Occipital lobe (tissue), 3 donors: ENCODE measurements at places on chromosomes 6 and 20. TPM values are rescaled to one million over a fixed set of nuclear protein-coding genes. Genes with fewer than 3 reads are reported as not detected.
A peak's percentile ranks its signal among the peaks of the same experiment; 100 is the strongest.

DNA sequence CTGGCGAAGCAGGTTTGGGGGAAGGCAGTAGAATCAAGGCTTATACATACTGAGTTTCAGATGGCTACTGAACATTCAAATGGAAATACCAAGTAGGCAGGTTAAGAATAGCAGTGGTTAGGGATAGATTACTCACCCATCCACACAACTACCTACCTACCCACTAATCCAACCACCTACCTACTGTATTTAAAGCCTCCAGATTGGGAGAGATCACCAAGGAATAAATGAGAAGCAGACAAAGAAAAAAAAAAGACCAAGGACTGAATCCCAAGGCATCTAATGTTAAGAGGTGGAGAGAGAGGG, 68.3 kb upstream of the SMIM29 start:
- DNase-seq, result no peak

DNA sequence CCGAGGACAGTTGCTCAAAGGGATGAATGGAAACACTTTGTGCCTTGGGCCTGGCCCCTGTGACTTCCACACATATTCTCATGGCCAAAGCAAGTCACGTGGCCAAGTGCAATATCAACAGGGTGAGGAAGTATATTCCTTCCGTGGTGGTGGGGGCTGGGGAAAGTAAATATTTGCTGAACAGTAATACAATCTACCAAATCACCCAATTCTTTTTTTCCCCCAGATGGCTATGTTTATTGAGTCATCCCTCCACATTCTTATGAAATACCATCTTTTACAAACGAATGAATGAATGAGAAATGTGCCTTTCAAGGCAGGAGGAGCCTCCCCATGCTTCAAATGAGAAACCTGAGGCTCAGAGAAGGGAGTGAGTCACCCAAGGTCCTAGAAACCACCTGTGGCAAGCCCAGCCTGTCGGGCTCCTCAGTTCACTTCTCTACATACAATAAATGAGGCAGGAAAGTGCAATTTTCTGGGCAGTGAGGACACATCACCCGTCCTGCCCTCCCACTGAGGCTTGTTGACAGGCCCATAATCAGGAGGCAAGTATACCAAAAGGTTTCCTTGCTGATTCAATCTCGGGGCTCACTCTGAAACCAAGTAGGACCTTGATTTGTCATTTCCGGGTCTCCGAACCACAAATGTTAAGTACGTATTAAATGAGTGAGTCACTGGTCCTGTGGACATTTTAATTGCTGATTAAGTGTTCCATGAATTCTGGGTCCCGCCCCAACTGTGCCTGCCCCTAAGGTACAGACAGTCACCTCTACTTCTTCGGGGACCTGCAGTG, 25.3 kb upstream of the TOP1 start:
- no peak for DNase-seq

DNA sequence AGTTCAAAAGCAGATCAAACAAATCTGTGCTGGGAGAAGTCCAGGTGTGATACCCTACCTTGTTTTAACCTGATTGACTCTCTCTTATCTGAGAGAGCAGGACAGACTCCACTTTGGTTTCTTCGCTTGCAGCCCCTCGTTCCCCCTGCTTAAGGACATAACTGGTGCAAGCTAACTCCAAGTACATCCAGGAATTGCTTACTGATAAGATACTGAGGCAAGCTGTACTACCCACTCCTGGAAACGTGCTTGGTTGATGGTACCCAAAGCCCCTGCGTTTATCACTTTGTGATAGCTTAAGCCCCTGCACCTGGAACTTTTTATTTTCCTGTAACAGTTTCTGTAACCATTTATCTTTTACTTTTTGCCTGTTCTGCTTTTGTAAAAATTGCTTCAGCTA, 157.0 kb upstream of the OLIG3 start:
- DNase-seq, result no peak

GRCh38 chr6:113684382-113684901, 172.7 kb upstream of the MARCKS start:
- no peak for DNase-seq

- peak; percentile 64 for DNase-seq
Measured at GRCh38 chr20:20849161-20849560, 136.7 kb upstream of the RALGAPA2 start.

- no peak for DNase-seq
Measured at GRCh38 chr6:9332241-9332780, 897.0 kb upstream of the SLC35B3 start.

GRCh38 chr6:101294051-101294638, 99.4 kb upstream of the GRIK2 start:
- no peak for DNase-seq

DNA sequence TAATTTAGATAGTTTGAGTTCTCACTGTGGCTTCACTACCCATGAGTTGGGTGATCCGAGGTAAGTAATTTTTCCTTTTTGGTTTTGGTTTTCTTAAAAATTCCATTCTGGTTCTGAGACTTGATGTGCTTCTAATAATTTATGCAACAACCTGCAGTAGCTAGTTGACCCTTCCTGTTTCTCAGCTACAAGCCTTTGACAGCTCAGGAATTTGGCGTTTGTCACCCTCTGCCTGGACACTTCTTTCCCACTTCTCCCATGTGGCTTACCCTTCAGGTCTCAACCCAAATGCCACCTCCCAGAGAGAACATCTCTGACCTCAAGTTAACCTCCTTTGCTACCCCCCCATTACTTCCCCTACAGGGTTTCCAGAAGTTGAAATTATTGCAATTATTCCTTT, 49.7 kb upstream of the TSHZ2 start:
- no peak for DNase-seq

GRCh38 chr20:53126185-53126584, 154.0 kb downstream of the TSHZ2 start:
- no peak for DNase-seq

- DNase-seq, result no peak
Measured at GRCh38 chr6:42104095-42104803, 38.2 kb downstream of the C6orf132 start.

DNA sequence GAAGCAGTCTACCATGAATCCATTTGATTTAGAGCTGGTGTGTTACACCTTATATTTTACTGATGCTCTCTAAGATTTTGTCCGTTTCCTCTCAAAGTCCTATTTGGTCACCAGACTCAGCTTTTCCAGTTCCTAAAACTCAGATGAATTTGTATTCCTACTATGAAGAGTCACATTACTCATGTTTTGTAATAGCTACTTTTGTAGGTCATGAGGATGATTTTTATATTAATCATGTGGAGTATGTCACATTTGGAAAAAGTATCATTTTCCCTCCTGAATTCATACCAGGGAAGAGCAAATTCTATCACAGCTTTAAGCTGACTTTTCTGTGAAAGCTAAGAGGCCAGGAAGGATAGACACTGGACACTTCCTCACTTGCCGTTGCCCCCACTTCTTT, 140.6 kb upstream of the SCGN start:
- DNase-seq, result no peak

- DNase-seq, result no peak
Measured at GRCh38 chr20:25120457-25120856, 38.5 kb upstream of the VSX1 start.

DNA sequence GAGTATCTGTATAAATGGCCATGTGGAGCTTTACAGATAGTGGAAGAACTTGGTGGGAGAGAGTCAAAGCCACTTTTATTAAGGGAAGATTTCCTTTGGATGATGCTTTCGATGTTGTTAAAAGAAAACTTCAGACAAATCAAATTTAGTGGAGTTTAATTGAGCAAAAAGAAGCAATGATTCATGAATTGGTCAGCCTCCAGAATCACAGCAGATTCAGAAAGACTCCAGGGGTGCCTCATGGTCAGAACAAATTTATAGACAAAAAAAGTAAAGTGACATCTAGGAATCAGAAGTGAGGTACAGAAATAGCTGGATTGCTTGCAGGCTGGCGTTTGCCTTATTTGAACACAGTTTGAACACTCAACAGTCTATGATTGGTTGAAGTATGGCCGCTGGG, 5.3 kb upstream of the CGA start:
- no peak for DNase-seq

DNA sequence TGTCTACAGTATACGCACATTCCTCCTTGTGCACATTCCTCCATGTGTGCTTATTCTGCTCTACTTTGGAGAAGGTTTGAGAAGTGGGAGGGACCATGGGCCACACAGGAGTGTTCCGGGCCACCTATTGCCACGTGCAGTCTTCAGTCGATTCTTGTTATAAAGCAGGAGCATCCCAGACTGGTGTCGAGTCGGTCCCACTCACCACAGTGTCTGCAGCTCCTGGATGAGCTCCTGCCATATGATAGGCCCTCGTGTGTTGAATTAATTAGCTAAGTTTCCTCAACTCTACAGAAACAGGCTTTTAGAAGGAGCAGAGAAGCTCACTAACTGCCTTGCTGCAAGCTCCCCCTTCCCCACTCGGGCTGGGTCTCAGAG, 22.6 kb downstream of the ENTPD6 start:
- no peak for DNase-seq

DNA sequence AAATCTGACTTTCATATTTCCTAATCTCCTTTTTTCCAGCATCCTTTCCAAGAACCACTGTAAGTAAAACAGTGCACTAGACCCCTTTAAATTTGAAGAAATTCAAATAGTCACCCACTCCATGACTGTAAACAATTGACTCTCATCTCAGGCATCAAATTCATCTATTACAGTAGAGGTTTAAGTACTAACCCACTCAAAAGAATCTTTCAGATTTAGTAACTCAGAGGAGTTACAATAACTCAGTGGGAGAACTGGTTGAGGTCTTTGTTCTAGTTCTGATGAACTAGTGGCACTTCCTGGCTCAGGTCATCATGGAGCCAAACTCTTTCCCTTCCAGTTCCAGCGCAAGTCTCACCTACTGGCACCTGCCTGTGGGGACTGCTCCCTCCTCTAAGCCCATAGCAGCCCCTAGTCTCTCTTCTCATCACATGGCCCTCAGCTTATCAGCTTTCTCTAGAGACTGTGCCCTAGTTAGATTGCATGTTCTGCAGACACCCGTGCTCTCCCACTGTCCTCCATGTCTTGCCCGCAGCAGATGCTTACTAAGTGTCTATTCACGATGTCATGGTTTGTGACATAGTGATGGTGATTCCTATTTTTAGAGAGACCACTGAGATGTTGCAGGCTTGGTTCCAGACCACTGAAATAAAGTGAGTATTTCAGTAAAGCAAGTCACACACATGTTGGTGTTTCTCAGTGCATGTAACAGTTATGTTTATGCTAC, 196.2 kb downstream of the TBC1D7 start:
- no peak for DNase-seq

- DNase-seq, result no peak
Measured at GRCh38 chr20:15200147-15200565, 862.7 kb upstream of the FLRT3 start.

GRCh38 chr6:1724124-1724523, 114.4 kb downstream of the FOXC1 start:
- DNase-seq, result no peak

DNA sequence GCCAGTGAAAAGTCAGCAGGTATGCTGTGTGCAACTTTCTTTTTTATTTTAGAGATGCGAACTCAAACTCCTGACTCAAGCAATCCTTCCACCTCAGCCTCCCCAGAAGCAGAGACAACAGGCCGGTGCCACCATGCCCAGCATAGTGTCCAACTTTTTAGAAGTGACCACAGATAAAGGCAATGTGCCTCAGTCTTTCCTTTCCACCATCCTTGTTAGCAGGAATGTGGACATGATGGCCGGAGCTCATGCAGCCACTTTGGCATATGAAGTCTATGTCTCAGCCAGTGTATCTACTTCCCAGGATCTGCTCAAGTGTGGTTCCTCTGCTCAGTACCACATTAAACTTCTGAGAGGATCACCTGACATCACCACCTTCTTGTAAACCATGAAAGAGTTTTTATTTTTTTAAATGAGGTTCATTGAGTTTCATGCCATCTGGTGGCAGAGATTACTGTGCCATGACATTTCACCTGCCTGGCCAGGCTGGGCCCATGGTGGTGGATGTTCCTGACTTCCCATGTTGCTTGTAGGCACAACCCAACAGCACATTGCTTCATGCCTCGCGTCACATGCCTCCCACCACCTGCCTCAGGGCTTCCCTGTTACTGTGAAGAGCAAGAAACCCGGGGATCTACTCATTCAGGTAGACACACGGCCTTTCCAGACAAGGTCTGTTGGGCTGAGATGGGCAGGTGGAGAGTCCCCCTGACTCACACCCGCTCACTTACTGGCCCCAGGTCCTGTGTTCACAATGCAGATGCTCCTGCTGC, 216.5 kb downstream of the LY86 start:
- no peak for DNase-seq

GRCh38 chr20:20664795-20665589, 47.5 kb downstream of the RALGAPA2 start:
- no peak for DNase-seq

GRCh38 chr20:59253779-59254319, 46.6 kb upstream of the EDN3 start:
- no peak for DNase-seq

DNA sequence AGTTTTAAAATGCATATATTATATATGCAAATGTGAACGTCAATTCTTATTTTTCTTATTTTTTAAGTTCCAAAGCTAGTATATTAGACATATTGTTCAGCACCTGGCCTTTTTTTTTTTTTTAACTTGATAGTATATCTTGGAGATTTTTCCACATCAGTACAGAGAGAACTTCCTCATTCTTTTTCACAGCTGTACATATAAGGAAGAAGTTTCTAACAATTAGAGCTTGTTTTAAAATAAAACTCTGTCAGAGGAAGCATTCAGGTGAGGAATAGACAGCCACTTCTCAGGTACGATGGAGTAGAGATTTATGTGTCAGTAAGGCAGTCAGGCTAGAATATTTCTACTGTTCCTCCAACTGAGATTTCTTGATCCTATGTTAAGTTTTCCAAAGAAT, 233.1 kb upstream of the SUPT3H start:
- DNase-seq, result no peak

GRCh38 chr6:35058865-35059522, 82.1 kb downstream of the TCP11 start:
- DNase-seq, result no peak

- DNase-seq, result no peak
Measured at GRCh38 chr6:111552958-111553357, 52.7 kb downstream of the TRAF3IP2 start.

GRCh38 chr6:148080315-148080714, 262.3 kb upstream of the SASH1 start:
- DNase-seq, result no peak

DNA sequence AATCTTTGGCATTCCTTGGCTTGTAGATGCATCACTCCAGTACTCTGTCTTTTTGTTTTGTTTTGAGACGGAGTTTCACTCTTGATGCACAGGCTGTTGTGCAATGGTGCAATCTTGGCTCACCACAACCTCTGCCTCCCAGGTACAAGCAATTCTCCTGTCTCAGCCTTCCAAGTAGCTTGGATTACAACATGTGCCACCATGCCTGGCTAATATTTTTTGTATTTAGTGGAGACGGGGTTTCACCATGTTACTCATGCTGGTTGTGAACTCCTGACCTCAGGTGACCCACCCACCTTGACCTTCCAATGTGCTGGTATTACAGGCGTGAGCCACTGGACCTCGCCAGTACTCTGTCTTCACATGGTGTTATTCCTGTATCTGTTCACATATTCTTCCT, 35.8 kb upstream of the LGSN start:
- DNase-seq, result no peak

Gene OR14J1
- under 0.01 TPM for total RNA-seq

Gene SPTLC3
- total RNA-seq, result 1.1 TPM

Gene PRELID3B
- total RNA-seq, result 61.3 TPM

Gene OPN5
- not detected for total RNA-seq

Gene ATP6V1G2
- 54.0 TPM for total RNA-seq

Gene UBD
- 0.47 TPM for total RNA-seq

Gene SAMD10
- total RNA-seq, result 6.4 TPM

Gene FNDC11
- total RNA-seq, result 4.1 TPM

Gene MAK
- 0.16 TPM for total RNA-seq

Gene SNPH
- 23.4 TPM for total RNA-seq

Gene CST2
- total RNA-seq, result not detected

Gene PACSIN1
- total RNA-seq, result 2.8 TPM

Gene WFDC2
- total RNA-seq, result 3.4 TPM

Gene KIF25
- total RNA-seq, result not detected

Gene TFAP2D
- total RNA-seq, result 0.47 TPM

Gene SPATA25
- 1.7 TPM for total RNA-seq
